ENCODE measurements at places on chromosomes 3 and 15.
A peak's percentile ranks its signal among the peaks of the same experiment; 100 is the strongest.

DNA sequence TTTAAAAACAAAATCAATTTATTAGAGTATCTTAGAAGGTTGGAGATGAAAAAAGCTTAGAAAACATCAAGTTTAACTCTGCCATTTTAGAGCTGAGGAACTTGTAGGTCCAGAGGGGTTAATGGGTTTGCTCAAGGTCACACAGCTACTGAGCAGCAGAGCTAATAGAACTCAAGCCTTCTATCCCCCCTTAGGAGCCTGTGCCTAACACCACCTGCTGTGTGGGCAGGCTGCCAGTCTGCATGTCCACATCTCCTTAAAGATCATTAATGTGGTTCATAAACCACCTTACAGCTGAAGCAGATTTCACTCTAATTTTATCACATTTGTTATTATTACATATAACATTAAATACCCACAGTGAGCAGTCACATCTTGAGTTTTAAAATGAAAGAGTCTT lies 14.1 kb upstream of the SLC35G2 start:
- no peak for DNase-seq

- DNase-seq, result peak; percentile 16
These were observed 220.7 kb downstream of the FHIT start for GRCh38 chr3:61030469-61031035.

- DNase-seq, result no peak
These were observed 206.9 kb downstream of the RPLP1 start for GRCh38 chr15:69659454-69660050.

DNA sequence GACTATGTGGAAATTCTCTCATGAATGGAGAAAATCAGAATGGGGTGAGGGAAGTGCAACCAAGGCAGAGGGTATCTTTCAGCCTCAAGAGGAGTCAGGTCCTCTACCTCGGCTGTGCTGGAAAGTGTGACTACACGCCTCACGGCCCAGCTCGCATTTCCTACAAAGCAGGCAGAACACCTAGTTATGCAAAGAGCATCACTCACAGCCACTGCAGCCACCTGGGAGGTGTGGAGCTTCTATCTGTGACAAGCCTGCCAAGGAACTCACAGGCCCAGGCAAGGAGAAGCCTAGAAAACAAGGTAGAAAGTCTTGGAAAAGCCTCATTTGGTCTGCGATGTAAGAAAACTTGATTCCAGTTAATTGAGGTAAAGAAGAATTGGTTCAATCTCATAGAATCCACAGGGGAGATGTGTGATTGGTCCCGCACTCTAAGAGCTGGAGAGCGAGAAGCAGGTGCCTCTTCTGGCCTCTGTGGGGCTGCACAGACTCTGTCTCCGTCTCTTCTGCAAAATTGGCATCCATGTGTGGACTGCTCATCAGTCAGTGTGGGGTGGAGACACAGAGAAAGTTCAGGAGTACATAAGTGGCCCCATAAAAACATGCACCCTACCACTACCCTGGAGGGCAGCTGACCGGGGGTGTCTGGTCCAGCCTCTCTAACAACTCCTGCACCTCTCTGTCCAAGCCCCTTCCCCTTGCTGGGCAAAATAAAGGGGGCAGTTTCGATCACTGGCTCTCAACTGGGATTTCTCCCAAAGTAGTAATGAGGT lies 76.8 kb downstream of the TAMM41 start:
- no peak for DNase-seq

GRCh38 chr15:52728899-52729298 lies 49.7 kb upstream of the ATOSA start:
- peak; percentile 57 for DNase-seq

DNA sequence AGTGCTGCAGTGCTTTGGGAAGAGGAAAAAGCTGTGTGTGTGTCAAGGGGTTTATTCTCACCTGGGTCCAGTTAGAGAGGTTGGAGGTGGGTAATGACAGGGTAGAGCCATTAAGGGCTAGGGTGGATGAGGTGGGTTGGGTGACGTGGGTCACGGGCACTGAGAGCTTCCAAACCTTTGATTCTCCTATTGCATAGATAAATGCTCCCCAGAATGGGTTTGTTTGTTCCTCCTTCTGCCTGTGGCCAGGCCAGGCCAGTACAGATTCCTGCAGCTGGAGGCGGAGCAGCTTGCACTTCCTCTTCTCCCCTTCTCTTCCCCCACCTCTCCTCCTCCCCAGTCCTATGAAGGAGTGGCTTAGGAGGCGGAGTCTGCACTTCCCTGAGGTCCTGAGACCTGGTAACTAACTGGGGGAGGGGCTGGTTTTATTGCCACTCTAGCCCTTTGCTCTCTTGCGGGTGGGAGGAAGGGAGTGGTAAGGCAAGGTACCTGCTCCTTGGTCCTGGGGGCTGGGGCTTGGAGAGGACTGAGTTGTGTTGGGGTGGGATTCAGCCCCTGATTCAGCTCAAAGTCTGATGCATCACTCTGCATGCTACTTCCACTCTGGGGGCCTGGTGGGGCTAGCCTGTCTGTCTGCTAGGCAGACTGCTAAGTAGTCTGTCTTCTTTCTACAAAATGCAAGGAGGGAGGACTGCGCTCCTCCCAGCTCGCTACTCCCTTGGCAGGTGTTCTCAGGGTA lies 3.5 kb downstream of the SPINT1 start:
- peak; percentile 21 for DNase-seq

DNA sequence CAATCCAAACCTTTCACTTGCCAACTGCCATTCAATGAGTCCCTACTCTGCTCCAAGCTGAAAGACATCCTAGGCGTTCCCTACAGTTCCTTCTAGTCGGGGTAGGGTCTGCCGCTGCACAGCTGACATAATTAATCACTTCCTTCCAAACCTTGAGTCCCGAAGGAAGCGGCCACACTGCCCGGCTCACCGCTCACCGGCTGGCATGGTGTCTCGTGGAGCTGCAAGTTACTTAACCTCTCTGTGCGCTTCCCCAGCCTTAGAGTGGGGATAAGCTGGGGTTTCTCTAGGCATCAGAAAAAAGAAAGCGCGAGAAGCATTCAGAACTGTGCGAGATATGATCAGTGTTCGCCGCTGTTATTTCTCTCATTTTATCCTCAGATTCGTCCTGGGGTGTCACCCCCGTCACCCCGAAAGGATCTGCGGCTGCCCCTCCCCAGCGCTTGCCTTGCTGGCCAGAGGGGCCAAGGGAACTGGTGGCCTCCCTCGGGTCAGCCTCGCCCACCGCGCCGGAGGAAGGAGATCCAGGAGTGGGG lies 748 bp downstream of the MRPS25 start:
- peak; percentile 7 for DNase-seq

GRCh38 chr3:168341192-168341815 lies 245.6 kb upstream of the GOLIM4 start:
- peak; percentile 97 for DNase-seq

DNA sequence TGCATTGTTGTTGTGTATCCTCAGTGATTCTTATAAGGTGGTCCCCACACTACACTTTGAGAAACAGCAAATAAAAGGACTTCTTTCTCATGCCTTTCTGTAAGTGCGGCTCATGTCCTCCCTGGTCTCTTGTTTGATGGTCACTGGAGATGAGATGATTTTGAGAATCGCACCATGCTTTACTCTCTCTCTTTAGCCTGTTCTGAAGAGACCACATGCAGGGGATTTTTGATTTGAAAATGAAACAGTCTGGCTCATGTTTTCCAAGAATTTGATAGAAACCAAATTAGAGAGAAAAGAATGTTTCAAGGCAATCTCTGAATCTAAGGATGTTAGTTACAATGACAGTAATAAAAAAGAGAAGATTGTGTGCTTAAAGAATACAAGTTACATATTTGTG lies 18.0 kb downstream of the CLDN11 start:
- no peak for DNase-seq

- DNase-seq, result no peak
These were observed 62.9 kb downstream of the SLC28A2 start for GRCh38 chr15:45314960-45315359.

- DNase-seq, result no peak
These were observed 56.4 kb downstream of the FILIP1L start for GRCh38 chr3:100057716-100058575.

DNA sequence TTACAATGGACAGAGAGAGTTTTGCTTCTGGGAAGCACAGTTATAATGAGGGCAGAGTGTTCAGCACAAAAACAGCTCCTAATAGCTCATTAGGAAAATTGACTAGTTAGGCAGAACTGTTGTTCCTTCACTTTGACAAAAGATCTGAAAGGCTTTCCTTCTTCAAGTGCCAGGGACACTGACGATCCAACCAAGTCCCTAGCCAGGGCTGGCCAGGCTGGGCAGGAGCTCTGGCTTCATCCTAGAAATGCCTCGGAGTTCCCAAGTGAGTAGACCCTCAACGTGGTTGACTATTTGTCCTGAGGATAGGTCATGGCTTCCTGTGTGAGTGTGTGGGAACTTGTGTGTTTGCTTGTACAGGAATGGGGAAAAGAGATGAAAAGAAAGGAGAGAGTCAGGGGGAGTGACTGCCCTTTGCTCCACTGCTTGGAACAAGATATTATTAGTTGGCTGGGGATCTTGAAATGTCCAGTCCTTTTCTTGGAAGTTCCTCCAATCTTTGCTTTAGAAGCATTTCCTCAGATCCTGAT lies 617.9 kb downstream of the NTRK3 start:
- no peak for DNase-seq

DNA sequence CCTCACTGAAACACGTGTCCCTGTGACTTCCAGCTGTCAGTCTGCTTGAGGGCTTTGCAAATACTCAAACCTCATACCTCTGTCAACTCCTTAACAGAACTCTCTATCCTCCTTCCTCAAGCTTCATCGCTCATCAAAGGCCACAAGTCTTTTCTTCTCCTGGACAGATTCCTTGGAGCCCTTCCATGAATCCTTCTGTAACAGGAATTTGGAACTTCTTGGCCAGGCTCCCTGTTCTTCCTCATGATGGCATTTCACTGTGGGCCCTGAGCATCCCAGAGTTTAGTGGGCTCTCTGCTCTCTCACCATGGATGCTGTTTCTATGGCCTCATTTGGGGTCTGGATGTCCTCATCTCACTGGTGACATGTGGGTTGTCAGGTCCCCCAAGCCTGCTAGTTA lies 105.0 kb upstream of the TLE3 start:
- DNase-seq, result peak; percentile 58

DNA sequence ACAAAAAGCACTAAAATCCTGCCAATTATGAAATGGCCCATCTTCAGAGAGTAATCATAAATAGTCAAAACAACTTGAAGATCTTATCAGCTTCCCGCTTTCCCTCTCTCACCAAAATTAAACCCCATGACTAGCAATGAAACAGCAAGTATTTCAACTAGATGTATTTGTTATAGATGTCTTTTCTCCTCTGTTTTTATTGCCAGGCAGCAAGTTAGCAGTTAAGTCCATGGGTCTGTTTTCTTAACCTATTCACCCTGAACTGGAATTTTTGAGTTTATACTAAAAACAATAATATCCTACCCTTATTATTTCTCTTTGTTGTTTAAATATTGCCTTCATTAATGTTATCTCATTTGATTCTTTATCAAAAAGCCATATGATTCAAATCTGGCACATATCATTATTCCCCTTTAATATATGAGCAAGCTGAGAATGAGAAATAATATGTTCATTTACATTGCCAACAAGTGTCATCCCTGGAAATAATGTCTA lies 23.3 kb downstream of the AQP9 start:
- DNase-seq, result no peak

DNA sequence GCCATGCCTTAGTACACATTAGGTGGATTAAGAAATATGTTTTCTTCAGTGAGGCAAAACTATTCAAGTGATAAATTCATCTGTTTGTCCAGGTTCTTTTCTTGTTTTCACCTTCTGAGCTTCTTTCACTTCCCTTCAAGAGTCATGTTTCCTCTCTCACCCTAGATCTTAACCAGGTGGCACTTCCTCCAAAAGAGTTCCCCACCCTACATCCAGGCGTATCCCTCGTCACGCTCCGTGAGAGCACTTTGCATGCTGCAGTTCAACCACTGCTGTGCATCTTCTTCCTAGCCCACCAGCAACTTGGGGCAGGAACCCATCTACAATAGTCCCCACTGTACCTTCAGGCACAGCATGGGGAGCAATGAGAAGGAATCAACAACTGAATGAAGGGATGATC lies 28.9 kb downstream of the OSBPL10 start:
- no peak for DNase-seq

- no peak for DNase-seq
These were observed 510.8 kb upstream of the AGTR1 start for GRCh38 chr3:148186881-148187280.

GRCh38 chr3:89335693-89336092 lies 228.3 kb downstream of the EPHA3 start:
- no peak for DNase-seq

DNA sequence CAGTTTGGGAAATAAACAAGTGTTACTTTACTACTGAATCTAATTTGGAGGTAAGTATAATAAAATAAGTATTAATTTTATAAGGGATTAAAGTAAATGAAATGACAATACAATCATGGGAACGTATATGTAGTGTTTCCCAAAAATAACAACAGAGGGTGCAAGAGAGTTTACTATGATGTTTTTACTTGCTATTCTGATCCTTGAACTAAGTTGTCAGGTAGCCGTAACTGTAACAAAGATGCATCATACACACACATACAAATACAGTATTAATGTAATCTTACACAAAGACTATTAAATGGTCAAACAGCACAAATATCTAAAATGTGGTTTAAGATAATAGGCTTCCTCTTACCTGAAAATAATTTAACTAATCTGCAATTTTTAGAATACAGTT lies 311.4 kb downstream of the TBC1D5 start:
- DNase-seq, result peak; percentile 33

DNA sequence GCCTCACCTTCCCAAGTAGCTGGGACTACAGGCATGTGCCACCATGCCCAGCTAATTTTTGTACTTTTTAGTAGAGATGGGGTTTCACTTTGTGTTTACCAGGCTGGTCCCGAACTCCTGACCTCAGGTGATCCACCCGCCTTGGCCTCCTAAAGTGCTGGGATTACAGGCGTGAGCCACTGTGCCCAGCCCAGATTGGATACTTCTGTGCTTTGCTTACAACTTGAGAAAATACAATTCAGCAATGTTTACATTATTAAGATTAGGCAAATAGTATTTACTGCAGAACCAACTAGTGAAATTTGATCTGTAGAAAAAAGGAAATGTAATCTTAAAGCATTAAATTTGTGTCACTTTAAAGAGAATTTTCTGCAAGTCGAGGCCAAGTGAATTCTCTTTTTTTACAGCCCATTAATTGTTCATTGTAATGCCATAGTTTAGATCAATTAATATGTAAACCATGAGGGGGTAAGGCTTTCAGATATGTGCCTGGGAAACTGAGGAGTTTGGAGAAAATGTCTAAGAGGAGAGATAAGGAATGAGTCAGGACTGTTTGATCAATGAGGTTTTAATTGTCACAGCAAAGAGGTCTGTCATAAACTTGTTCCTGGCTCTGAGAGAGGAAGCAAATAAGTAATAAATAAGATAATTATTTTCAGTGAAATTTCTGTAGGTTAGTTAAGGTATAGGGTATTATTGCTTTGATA lies 15.3 kb downstream of the PYDC2 start:
- DNase-seq, result no peak

Data from fibroblast of skin of right quadriceps (primary cell).